Activated CD4-positive, alpha-beta T cell treated with anti-CD3 and anti-CD28 coated beads, Interleukin-2, amount 10 ng/mL, durations not matched to agents 7 days and 5 days (primary cell): ENCODE measurements at places on chromosomes 1 and 21. TPM values are rescaled to one million over a fixed set of nuclear protein-coding genes. Genes with fewer than 3 reads are reported as not detected.

DNA sequence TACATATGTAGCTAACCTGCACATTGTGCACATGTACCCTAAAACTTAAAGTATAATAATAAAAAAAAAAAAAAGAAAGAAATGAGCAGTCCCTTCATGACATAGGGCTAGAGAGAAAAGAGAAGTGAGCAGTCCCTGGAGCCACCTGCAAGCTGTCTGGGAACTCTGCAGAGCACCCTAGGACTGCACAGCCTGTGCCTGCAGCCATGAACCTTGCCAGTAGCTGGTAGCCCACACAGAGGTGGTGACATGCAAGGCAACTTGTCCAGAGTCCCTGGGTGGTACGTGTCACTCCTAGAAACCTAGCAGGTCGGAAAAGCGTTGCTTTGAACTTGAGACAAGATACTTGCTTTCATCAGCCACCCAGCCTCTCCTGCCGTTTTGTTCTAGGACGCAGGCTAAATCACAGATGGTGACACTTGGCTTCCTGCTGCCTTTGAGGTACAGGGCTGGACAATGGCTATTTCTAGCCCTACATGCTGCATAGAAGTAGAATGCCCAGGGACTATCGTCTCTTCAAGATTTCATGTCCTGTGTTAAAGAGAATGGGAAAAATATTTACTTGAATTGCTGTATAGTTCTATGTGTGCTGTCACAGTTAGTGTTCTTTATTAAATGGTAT is 260.9 kb downstream of the LTN1 start:
- no peak overlapping the region for H3K4me3 ChIP-seq
- DNase-seq = no peak
- peaks cover 2% of the 10 kb centered on the region for H3K36me3 ChIP-seq
- H3K27ac ChIP-seq = no peak overlapping the region

- H3K27me3 ChIP-seq = no peaks in the 10 kb centered on the region
- H3K4me1 ChIP-seq = peaks cover 76% of the 10 kb centered on the region
- H3K27ac ChIP-seq = peak overlapping the region; percentile 99
- peak; percentile 54 for DNase-seq
Observed at GRCh38 chr1:201020040-201020591, 3.4 kb downstream of the KIF21B start.

- no peaks in the 10 kb centered on the region for H3K36me3 ChIP-seq
- no peak overlapping the region for H3K4me3 ChIP-seq
- DNase-seq = no peak
- H3K27ac ChIP-seq = no peak overlapping the region
- peaks cover 10% of the 10 kb centered on the region for H3K4me1 ChIP-seq
Observed at GRCh38 chr1:36471830-36472641, 7.9 kb upstream of the MRPS15 start.

Gene PLA2G2D
- total RNA-seq = not detected

GRCh38 chr1:237794071-237794470 is 96.7 kb downstream of the ZP4 start:
- H3K4me1 ChIP-seq = no peaks in the 10 kb centered on the region
- no peak overlapping the region for H3K4me3 ChIP-seq
- DNase-seq = no peak
- no peaks in the 10 kb centered on the region for H3K27me3 ChIP-seq
- no peak overlapping the region for H3K27ac ChIP-seq

Gene RNPC3
- total RNA-seq = 38.5 TPM
